ENCODE measurements at places on chromosomes 1 and 21. TPM values are rescaled to one million over a fixed set of nuclear protein-coding genes. Genes with fewer than 3 reads are reported as not detected.

The SEMA6C gene
- 9.2 TPM for total RNA-seq

The S100A13 gene
- 98.4 TPM for total RNA-seq

The OR2L5 gene
- not detected for total RNA-seq

The NTMT2 gene
- not detected for total RNA-seq

The KRTAP12-2 gene
- total RNA-seq = not detected

The TNFRSF18 gene
- total RNA-seq = not detected

The TAF5L gene
- 18.8 TPM for total RNA-seq

The MECR gene
- total RNA-seq = 15.6 TPM

Data from chondrocyte (in vitro differentiated cells).